ENCODE measurements at places on chromosomes 16 and 17. TPM values are rescaled to one million over a fixed set of nuclear protein-coding genes. Genes with fewer than 3 reads are reported as not detected.

GRCh38 chr16:80066805-80067580, 466.5 kb upstream of the MAF start:
- DNase-seq, result no peak

DNA sequence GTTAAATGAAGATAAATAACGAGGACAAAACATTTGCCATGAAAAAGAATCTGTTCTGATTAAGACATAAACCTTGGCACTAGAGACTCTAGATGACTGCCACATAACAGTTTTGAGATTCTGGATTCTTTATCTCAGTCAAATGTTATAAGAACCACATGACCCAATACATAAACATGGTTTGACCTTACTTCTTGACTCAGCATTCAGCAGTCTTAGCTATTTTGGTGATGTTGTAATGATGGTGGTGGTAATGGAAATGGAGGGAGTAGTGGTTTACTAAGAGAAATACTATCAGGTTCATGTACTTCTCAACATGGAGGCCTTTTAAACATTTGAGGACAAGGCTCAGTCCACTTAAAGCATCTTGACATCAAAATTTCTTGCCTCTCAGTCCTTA, 925.4 kb downstream of the CDH11 start:
- no peak for DNase-seq

MT1G gene
- total RNA-seq, result not detected

GRCh38 chr17:62995377-62995885, 29.4 kb downstream of the TANC2 start:
- DNase-seq, result no peak

- no peak for DNase-seq
Observed at GRCh38 chr16:55189224-55189623, 134.8 kb upstream of the IRX6 start.

PRDM7 gene
- total RNA-seq, result not detected

TEX14 gene
- total RNA-seq, result not detected

DNA sequence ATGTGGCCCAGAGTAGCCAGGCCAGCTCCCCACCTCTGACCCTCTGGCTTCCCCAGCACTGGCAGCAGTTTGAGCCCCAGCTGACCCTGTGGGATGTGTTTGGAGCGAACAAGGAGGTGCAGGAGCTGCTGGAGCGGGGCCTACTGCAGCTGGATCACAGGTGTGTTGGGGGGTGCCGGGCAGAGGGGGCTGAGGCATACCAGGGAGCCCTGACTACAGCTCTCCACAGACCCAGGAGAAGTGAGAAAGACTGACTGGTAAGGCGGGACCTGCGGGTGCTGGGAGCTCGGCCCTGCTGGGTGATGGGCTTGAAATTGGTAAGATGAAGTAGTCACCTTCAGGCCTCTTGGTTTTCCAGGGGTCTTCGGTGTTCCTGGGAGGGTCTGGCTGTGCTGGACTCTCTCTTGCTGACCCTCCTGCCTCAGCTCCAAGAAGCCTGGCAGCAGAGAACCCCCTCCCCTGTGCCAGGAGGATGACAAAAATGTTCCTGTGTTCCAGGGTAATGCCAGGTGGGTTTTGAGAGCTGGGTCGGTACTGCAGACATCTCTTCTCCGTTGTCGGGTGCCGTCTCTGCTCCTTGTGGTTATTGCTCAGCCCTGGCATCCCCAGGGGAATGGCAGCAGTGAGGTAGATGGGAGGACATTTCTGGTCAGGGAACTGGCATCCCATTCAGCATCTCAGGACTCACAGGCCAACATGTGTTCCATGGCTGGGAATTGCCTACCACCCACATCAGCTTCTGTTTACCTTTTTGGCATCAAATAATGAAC, 5.9 kb downstream of the RSAD1 start:
- DNase-seq, result no peak

- DNase-seq, result no peak
Observed at GRCh38 chr17:50044483-50044882, 11.4 kb upstream of the ITGA3 start.

DNA sequence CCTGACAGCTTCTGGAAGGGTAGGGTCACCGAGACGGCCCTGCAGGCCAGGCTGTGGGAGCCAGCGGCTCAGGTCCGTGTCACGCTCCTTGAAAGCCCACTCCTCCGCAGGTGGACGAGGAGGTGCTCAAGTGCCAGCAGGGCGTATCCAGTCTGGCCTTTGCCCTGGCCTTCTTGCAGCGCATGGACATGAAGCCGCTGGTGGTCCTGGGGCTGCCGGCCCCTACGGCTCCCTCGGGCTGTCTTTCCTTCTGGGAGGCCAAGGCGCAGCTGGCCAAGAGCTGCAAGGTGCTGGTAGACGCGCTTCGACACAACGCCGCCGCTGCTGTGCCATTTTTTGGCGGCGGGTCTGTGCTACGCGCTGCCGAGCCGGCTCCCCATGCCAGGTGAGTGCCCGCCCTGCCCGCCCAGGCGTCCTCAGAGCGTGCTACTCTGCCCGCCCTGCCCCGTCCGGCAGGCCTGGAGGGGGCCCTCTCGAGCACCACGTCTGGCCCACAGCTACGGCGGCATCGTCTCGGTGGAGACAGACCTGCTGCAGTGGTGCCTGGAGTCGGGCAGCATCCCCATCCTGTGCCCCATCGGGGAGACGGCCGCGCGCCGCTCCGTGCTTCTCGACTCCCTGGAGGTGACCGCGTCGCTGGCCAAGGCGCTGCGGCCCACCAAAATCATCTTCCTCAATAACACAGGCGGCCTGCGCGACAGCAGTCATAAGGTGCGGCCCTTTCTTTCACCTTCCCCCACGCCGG, 1.3 kb downstream of the NAGS start:
- no peak for DNase-seq

LPO gene
- not detected for total RNA-seq

DNA sequence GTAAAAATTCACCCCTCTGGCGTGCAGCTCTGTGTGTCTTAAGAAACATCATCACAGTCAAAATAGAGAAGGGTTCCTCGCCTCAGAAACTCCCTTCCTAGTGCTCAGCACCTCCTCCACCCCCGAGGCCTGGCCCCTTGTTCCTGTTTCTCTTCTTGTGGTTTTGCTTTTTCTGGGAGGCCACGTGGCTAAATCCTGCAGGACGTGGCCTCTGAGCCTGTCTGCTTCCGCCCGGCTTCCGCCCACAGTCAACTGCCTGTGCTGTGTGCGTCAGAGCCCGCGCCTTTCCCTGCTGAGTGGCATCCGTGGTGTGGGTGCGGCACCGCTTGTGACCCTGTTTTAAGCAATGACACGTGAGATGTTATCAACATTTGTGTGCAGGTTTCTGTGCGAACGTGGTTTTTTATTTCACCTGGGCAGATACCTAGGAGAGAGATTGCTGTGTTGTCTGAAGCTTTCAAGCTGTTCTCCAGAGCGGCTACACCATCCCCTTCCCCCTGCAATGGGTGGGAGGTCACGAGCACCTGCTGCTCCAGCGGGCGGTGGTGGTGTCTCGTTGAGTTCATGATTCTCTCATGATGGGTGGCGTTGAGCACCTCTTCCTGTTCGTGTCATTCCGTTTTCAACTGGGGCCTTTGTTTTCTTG, 21.7 kb downstream of the ACSF3 start:
- DNase-seq, result no peak

DNA sequence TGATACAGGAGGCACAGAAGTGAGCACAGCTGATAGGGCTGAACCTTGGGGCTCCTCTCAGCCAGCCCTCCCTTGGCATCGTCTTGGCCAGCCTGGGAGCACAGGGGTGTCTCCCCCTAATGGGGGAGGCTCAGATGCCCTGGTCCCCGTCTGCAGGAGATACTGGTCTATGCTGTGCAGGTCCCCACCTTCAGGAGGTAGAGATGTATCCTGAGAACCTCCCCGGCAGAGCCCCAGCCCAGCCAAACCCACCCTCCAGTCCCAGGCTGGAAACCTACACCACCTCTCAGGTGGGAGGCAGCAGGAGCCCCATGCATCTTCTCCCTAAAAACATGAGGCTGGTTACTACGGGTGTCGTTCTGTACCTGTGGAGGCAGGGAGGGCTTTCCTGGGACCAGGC, 38.7 kb downstream of the ABCC6 start:
- no peak for DNase-seq

- no peak for DNase-seq
Observed at GRCh38 chr16:82535262-82535661, 91.5 kb upstream of the CDH13 start.

CRYM gene
- total RNA-seq, result 8.1 TPM

MYH1 gene
- total RNA-seq, result not detected
